Retinal pigment epithelial cell (primary cell): ENCODE measurements at places on chromosomes 5 and 9.

DNA sequence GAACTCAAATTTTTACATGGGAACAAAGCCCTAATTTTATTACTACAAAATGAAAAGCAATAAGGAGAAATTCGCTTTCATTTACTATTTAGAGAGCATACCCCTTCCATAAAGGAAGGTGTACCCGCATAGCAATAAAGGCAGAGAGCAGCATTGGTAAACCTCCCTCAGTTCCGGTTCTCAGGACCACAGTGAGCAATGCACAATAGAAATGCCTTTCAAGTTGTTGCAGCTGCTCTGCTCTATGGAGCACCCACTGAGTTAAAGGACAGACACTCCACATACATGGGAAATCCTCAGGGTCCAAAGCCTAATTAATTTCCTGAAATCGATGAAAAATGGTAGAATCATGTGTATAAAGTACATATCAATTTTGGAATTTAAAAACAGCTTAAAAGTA lies 89.9 kb upstream of the MPDZ start:
- no peak for DNase-seq

DNA sequence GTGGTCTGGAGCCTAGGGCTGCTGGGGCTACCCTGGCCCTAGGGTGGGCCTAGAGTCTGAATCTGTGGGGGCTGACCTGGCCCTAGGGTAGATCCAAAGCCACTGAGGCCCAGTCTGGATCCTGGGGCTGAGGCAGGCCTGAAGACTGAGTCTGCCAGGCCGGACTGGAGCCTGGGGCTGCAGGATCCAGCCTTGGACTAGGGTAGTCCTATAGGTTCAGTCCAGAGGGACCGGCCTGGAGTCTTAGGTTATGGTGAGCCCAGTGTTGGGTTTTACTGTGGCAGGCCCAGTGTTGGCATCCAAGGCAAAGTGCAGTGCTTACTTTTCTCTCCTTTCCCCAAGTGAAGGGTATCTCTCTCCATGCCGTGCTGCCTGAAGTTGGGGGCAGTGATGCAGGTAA lies 227.9 kb upstream of the TAS2R1 start:
- DNase-seq = no peak

DNA sequence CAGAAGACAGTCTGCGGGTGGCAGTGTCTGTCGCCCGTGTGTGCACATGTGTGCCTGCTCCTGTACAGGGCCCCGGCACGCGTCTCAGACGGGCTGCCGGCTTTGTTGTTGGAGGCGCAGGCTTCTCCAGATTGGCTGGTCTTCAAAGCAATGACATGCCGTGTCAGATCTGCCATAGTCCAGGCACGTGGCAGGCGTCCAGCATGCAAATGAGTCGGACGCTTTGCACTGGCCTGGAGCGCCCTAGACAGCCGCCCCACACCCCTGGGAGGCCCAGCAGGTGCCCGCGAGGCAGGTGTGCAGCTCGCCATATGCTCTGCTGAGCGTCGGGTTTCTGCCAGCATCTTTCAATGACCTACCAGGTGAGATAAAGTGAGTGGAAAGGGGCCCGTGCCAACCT lies 71.5 kb downstream of the GADD45G start:
- DNase-seq = no peak

GRCh38 chr5:131426011-131426410 lies 162.2 kb downstream of the CDC42SE2 start:
- no peak for DNase-seq

- peak; percentile 39 for DNase-seq
Measured at GRCh38 chr9:21923694-21924093, 70.5 kb downstream of the CDKN2A start.

- no peak for DNase-seq
Measured at GRCh38 chr5:6729386-6730310, 16.4 kb downstream of the TENT4A start.

GRCh38 chr5:172864747-172865146 lies 30.7 kb downstream of the ERGIC1 start:
- DNase-seq = no peak

GRCh38 chr5:136053336-136054141 lies 24.8 kb downstream of the TGFBI start:
- DNase-seq = peak; percentile 68

DNA sequence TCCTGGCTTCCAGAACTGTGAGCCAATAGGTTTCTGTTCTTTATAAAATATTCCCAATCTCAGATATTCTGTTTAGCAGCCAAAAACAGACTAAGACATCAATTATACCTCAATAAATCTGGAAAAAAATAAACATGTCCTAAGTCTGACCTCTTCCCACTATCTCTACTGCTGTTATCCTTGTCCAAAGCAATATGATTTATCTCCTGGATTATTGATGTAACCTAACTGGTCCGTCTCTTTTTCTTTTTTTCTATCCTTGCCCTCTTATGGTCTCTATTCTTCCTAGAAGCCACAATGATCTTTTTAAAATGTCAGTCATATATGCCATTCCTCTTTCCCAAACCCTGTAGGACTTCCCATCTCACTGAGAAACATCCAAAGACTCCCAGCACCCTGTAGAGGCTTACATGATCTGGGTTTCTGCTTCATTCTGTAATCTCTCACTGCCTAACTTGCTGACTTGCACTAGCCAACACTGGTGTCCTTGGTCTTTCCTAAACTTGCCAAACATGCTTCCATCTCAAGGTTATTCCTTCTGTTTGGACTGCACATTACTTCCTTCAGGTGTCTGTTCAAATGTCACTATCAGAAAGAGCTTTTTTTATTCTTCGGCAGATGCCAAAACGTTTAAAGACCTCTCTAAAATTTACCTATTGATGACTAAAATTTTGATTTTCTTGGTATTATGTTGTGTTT lies 13.1 kb downstream of the FOCAD start:
- no peak for DNase-seq

- DNase-seq = no peak
Measured at GRCh38 chr9:129362287-129363000, 184.4 kb upstream of the IER5L start.

DNA sequence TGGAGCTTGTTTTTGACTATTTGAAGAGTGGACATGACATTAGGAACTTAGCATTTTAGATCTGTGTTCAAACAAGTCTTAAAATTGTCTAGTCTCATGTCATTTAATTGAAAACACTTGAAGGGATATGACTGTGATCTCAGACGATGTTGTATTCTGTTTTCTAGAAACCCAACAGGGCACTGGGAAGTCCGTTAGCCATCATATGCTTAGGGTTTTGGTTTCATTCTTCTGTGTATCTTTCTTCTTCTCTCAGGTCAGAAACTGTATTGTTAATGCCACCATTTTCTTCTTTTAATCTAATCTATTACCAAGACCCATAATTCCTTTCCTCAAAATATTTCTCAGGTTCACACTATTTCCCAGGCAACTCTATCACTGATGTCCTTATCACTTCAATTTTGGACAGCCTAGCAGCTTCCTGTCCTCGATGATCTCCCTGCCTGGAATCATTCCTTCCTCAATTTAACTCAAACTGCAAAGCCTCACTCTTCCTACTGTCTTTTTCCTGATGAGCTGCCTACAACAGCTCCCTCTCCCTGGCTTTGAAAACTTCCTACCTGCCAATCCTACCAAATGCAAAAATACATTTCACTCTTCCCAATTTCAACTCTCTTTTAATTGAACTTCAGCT lies 77.7 kb downstream of the MEF2C start:
- no peak for DNase-seq
